ENCODE measurements at places on chromosomes 13 and 19. TPM values are rescaled to one million over a fixed set of nuclear protein-coding genes. Genes with fewer than 3 reads are reported as not detected.

Gene RFXAP
- 2.2 TPM for polyA plus RNA-seq

Gene SULT2B1
- polyA plus RNA-seq, result 0.14 TPM

Gene PSG1
- not detected for polyA plus RNA-seq

Gene URAD
- not detected for polyA plus RNA-seq

Gene ZNF415
- 20.4 TPM for polyA plus RNA-seq

Gene ARHGEF7
- 21.3 TPM for polyA plus RNA-seq

Gene LSR
- 5.0 TPM for polyA plus RNA-seq

Gene AP1M1
- polyA plus RNA-seq, result 37.1 TPM

DNA sequence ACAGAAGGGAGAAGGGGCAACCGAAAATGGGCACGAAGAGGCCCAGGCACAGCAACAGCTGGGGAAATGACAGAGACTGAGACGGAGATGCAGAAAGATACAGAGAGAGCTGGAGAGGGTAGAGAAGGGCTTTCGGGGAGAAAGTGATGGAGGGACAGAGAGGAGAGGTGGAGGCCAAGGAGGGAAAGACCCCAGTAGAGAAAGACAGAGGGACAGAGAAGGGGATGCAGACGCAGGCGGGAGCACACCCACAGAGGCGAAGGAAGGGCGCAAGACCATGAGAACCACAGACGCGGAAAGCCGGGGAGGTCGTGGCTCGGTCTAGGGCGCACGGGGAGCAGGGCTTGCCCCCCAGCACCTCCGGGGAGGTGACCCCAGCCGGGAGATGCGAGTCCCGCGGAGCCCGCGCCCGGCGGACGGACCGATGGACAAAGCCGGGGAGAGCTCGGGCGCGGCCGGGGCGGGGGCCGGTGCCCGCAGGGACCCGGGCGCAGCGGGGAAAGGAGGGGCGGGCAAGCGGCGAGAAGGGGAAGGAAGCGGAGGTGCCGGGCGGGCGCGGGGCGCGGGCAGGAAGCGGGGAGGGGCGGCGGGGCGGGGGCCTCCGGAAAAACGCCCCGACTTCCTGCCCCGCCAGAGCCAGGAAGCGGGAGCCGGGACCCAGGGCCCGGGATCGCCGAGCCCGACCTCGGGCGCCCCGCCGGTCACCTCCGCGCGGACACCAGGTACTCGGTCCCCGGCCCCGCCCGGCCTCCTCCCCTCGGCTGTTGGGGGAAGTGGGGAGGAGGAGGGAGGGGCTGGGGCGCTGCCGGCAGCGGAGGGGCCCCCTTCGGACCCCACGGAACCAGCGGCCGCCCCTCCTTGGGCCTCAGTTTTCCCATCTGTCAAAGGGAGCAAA is at the start of gene ARHGEF1:
Gene ARHGEF1 (plus strand): TSS at position 617 of the 895 bp plus-strand sequence. CDS start 4,899 bp downstream, outside the sequence.
- peak; percentile 78 for DNase-seq

DNA sequence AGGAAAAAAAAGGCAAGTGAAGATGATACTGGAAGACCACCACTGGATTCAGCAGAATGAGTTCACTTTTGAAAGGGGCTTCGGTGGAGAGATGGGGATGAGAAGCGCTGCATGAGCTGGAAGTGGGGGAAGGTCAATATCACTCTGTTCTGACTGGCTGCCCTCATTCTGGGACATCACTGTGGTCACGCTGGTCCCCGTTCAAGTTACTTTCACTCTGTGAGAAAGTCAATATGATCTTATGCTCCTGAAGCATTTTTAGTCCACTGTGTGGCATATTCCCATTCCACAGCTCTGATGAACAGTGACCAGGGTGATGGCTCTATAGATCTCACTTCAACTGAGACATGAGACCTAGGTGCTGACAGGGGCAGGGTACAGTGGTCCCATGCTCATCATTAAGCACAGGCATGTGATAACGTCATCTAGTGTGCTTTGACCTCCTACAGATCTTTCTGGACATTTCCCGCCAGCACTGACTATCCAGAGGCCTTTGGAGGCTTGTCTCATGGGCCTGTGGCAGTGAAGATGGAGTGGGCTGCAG is 40.2 kb upstream of the GPR183 start:
- no peak for DNase-seq

DNA sequence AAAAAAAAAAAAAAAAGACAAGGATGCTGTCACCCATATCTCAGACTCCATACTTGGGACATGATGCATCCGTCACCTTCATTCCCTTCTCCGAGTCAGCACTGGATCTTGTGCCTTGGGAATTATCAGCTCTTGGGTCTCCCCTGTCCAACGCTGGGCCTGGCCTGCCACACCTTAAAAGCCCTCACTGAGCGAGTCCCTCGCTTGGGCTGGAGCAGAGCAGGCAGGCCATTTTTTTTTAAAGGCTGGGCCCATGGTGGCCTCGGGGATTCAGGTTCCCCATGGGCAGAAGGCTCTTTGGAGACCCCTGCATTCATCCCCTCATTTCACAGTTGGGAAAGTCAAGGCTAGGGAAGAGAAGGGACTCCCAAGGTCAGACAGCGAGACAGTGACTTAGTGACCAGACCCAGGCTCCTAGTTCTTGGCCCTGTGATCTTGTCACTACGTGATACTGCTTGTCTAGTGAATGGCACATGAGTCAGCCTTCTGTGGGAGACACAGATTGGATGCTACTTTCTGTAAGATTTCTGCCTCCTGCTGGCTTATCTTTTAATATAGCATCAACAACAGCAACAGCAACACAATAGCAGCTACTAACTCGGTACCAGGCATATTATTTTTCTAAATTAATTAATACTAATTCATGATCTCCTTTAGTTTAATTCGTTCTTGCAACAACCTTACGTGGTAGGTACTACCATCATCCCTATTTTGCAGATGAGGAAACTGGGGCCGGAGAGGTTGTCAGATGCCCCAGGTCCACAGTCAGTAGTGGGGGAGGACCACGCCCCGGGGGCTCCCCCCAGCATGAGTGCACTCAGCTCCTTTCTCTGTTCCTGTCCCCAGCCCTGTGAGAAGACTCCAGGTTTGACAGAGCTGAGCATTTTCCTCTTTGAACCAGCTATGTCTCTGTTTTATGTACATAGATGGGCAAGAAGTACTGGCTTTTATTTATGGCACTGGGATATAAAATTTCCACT is 27.4 kb upstream of the ZNF536 start:
- DNase-seq, result no peak

DNA sequence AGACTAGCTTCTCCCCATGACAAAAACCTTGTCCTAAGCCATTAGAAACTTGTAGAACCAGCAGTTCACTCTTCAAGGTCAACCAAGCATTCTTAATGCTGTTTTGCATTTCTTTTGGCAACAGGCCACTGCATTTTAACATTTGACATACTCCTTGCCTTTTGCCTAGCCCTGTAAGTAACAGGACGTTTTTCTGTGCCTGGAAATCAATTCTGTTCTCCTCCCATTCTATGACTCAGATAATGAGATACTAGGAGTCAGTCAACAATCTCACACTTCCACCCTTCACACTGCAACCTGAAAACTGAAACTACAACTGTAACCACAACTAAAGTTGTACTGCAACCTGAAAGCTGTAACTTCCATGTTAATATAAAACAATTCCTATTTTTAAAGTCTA is 268.7 kb downstream of the MZT1 start:
- no peak for DNase-seq

DNA sequence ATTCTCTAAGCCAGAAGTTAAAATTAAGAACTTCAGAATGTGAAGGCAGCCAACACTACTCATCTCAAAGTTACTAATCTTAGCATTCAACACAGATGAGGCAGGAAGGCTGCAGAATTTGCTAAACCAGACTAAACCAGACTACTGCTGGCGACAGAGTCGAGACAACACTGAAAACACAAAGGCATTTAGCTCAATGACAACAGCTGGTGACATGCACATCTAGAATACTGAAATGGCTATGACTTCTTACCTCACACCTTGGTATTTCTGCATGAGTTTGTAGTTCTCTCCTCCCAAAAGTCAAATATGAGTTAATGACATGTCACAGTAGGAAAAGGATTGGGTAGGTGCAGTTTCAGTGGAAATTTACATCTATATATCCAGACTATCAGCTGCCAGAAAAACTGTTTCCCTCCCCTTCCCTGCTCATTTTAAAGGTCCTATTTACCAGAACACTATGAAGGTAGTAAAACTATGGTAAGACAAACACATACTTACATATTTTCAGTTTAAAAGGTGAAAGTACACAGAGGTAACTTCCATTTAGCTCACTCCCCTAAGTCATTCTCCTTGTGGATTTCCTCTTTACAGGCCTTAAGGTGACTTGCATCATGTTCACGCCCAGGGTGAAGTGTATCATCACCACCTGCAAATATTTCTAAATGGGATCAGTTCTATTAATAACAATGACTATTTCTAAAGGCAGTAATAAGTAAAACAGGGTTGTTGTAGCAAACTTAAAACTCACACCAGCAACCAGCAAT is 21.4 kb downstream of the FOXO1 start:
- no peak for DNase-seq

DNA sequence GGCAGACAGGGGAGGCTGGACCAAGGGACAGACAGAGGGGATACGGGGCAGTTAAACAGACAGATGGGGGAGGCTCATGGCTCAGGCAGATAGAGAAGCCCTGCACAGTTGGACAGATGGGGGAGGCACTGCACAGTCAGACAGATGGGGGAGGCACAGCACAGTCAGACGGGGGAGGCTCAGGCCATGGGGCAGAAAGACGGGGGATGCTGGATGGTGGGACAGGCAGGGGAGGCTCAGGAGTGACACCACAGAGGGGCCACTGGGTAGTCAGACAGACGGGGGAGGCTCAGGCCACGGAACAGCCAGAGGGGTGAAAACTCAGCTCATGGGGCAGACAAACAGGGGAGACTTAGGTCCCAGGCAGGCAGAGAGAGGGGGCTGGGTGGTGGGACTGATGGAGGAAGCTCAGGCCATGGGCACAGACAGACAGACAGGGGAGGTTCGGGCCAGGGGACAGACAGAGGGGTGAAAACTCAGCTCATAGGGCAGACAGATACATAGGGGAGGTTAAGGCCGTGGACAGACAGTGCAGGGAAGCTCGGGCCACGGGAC is 886 bp downstream of the MFSD12 start:
- no peak for DNase-seq

GRCh38 chr13:28047757-28048388 is 52.5 kb downstream of the FLT3 start:
- no peak for DNase-seq

DNA sequence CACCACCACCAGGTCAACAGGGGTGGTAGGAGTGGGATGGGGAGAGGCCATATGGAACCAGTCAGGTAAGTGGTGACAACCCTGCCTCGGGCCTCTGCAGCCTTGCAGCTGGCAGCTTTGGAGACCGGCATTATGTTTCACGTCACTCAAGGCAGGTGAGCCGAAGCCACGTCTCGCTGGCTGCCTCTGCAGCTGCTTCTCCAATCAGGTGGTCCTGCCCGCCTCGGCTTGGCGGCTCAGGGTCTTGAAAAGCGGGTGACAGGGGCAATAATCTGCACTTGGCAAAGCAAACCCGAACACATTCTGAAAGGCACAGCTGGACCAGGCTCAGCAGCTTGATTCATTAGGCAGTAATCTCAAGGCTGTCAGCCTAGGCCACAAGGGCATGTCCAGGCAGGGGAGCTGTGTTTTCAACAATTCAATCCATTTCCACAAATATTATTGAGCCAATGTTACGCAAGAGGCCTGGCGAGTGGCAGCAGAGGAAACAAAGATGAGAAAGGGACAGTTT is 77.4 kb upstream of the PCDH8 start:
- DNase-seq, result peak; percentile 83

DNA sequence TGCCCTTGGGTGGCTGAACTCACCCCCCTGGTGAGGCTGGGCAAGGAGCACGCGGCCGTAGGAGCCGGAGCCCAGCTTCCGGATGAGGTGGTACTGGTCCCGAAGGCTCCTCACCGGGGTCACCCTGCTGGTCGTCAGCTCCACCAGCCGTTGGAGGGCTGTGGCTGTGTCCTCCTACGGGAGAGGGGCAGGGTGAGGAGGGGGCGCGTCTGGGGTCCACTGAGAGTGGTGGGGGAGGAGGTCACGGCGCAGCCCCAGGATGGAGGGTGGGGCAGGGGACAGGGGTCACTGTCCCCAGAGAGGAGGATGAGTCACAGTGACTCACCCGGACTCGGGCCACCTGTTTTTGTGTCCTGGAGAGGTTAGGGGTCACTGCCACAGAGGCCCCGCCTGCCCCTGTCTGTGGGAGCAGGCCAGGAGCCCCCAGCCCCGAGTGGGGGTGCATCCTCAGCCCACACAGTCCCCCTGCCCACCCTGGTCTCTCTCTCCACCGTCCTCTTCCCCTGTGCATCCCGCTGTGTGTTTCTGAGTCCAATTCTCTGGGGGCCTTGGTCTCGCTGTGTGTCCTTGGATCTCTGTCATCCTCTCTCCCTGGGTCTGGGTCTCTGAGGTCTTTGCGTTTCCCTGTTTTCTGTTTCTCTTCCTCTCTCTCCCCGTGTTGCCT is 435 bp downstream of the SBK3 start:
- DNase-seq, result peak; percentile 68

DNA sequence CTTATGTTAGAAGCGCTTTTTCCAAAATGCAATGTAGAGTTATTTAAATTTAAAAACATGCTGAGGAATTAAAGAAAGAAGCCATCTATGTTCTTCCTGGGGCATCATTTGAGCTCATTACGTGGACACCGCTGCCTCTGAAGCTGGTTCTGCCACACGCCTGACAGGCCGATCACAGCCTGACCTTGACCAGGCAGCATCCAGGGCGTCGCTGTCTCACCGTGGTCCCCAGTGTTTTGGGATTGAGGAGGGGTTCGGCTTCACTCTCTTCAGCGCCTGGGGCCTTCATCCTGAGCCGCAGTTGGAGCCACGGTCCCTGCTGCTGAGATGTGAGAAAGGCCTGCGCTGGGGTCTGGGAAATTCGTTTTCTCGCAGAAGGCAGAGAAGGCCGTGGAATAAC is 64.0 kb downstream of the ATP11A start:
- DNase-seq, result no peak

- no peak for DNase-seq
These were observed 11.3 kb downstream of the ELAVL1 start for GRCh38 chr19:7994114-7994513.

DNA sequence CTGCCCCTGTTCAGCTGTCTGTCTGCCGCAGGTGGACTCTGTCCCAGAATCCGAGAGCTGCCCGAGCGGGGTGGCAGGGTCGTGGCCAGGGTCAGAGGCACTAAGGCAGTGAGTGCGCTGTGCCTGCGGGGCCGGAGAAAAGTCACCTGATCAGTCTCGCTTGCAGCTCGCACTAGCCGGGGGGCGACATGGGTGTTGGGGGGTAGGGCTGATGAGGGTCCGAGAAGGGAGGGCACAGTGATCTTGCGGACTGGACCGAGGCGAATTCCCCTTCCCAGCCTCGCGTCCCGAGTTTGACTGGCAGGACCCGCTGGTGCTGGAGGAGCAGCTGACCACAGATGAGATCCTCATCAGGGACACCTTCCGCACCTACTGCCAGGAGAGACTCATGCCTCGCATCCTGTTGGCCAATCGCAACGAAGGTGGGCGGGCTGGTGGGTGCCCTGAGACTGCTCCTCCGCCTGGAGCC is 627 bp downstream of the GCDH start:
- DNase-seq, result peak; percentile 63

GRCh38 chr19:35375505-35376307 is 4.8 kb downstream of the GPR42 start:
- DNase-seq, result no peak

Data from right cardiac atrium (tissue), 5 donors.